ENCODE measurements at places on chromosomes 1 and 21. TPM values are rescaled to one million over a fixed set of nuclear protein-coding genes. Genes with fewer than 3 reads are reported as not detected.

XCL1 gene
- total RNA-seq = 22.8 TPM

LAX1 gene
- total RNA-seq = 26.3 TPM

CCDC27 gene
- not detected for total RNA-seq

PGLYRP4 gene
- total RNA-seq = not detected

CFAP45 gene
- 1.6 TPM for total RNA-seq

PALMD gene
- total RNA-seq = not detected

MINDY1 gene
- 11.5 TPM for total RNA-seq

GUCA2A gene
- not detected for total RNA-seq

- no peak for DNase-seq
Measured at GRCh38 chr1:12011998-12012397, 7.3 kb upstream of the MIIP start.

GRCh38 chr1:117609471-117609911 lies 3.6 kb downstream of the TENT5C start:
- no peak for DNase-seq

- no peak for DNase-seq
Measured at GRCh38 chr1:223872308-223872901, 26.7 kb upstream of the TP53BP2 start.

GRCh38 chr1:173408886-173409285 lies 68.2 kb upstream of the PRDX6 start:
- no peak for DNase-seq

GRCh38 chr1:114181356-114181755 lies 27.7 kb upstream of the SYT6 start:
- DNase-seq = no peak

DNA sequence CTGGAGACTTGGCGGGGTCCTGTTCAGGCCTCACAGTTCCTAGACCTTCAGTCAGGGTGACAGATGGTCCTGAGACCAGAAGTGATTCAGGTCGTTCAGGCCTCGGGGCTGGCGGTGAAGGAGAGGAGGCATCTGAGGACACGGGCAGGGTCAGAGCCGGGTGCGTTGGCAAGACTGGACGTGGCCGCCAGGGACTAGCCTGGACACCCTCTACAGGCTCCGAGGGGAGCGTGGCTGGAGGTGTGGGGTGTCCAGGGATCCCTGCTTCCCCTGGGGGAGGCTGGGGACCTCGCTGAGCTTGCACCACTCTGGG lies 64.0 kb upstream of the TARDBP start:
- no peak for DNase-seq

- DNase-seq = no peak
Measured at GRCh38 chr1:207069858-207070506, 16.9 kb downstream of the PFKFB2 start.

DNA sequence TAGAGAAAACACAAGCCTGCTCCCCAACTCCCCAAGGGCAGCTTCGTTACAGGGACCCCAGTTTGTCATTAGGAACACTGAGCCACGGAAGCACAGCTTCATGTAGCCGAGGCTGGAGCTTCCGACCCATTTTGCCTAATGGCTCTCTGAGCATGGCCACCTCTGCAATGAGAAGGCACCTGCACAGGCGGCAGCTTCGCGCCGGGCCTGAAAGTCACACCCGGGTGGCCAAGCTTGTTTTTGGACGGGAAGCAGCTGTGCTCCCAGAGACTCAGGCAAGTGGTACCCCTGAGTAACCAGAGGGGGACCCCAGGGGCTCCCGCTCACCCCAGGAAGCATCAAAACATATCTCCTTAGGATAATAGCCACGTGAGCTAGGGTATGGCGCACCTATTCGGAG lies 80.9 kb downstream of the SLC66A1 start:
- no peak for DNase-seq

- DNase-seq = no peak
Measured at GRCh38 chr1:107532318-107532717, 391.5 kb downstream of the NTNG1 start.

Measured in activated naive CD8-positive, alpha-beta T cell treated with anti-CD3 and anti-CD28 coated beads, Interleukin-2, amount 10 ng/mL, durations not matched to agents 7 days and 5 days (primary cell).